ENCODE measurements at places on chromosomes 12 and 14. TPM values are rescaled to one million over a fixed set of nuclear protein-coding genes. Genes with fewer than 3 reads are reported as not detected.

DENR gene
- total RNA-seq: 12.2 TPM

CACNA1C gene
- total RNA-seq: 102 TPM

KRT80 gene
- total RNA-seq: not detected

CCDC88C gene
- 9.2 TPM for total RNA-seq

LRRK2 gene
- total RNA-seq: 14.3 TPM

CLEC4C gene
- total RNA-seq: not detected

C12orf75 gene
- 56.5 TPM for total RNA-seq

RNASE1 gene
- total RNA-seq: 515 TPM

SENP1 gene
- total RNA-seq: 11.3 TPM

CDH24 gene
- total RNA-seq: 5.9 TPM

HOXC6 gene
- 7.6 TPM for total RNA-seq

LMNTD1 gene
- not detected for total RNA-seq

CLEC2A gene
- not detected for total RNA-seq

ISCA2 gene
- 10.0 TPM for total RNA-seq

PLA2G1B gene
- total RNA-seq: not detected

REM2 gene
- total RNA-seq: 1.9 TPM

ASB2 gene
- total RNA-seq: 58.6 TPM

DEPDC4 gene
- not detected for total RNA-seq

OTUB2 gene
- 0.21 TPM for total RNA-seq

NEUROD4 gene
- total RNA-seq: not detected

RASSF8 gene
- 92.1 TPM for total RNA-seq

UBR7 gene
- total RNA-seq: 8.3 TPM

DPPA3 gene
- not detected for total RNA-seq

OR4K13 gene
- total RNA-seq: not detected

DICER1 gene
- 134 TPM for total RNA-seq
